ENCODE measurements at places on chromosomes 6 and 20.

GRCh38 chr20:59308493-59309201, 8.2 kb downstream of the EDN3 start:
- DNase-seq, result no peak

DNA sequence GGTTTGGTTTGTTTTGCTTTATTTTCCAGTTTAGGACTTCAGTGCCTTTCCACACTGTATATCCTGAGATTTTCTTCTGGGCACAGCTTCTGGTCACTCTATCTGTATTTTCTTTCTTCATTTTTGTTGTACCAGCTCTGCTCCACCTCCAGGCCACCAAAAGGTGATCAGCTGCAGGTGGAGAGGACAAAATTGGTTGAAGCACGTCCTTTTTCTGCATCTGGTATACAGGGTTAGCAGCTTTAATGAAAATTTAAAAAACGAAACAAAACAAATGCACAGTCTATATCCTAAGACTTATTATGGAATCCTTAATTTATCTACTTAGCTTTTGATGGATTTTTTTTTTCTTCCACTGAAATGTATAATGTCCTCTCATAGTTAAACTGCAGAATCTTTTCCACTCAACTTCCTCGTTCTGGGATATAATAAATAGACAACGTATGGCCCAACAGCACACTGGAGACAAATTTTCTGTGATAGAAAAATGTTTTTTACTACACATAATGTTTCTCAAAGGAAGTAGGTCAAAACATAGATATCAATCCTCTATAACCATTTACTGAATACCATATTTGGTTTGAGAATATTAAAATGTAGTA, 10.7 kb upstream of the SOBP start:
- DNase-seq, result no peak

DNA sequence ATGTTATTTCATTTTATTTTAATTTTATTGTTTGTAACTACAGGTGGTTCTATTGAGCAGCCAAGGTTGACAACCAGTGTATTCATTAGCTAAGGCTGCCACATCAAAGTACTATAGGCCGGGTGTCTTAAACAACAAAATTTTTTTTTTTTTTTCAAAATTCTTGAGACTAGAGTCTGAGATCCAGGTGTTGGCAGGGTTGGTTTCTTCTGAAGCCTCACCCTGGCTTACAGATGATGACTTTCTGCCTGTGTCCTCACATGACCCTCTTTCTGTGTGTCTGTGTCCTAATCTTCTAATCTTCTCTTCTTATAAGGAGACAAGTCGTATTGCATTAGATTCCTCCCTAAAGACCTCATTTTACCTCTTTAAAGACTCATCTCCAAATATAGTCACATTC, 208.4 kb downstream of the MANEA start:
- no peak for DNase-seq

- DNase-seq, result no peak
Measured at GRCh38 chr20:47216819-47217410, 139.6 kb downstream of the ZMYND8 start.

- DNase-seq, result no peak
Measured at GRCh38 chr6:149140137-149140909, 177.2 kb upstream of the TAB2 start.

GRCh38 chr6:4565301-4566250, 210.6 kb upstream of the CDYL start:
- no peak for DNase-seq

DNA sequence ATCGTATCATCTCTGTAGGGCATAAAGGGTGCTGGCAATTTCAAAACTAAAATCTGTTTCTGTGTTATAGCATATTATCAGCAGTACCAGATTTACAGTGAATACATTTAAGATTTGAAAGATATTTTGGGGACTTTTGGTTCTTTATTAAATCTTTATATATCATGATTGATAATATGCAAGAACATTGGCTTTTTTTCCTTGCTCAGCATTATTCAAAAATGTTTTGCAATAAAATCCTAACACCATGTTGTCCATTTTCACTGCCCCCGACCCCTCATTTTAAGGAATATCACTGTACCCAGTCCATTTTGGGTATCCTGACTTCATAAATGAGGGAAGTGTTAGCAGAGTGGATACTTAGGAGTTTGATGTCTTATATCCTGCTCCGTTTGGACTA, 16.3 kb downstream of the FARS2 start:
- DNase-seq, result no peak

- no peak for DNase-seq
Measured at GRCh38 chr6:11460001-11460668, 77.4 kb upstream of the TMEM170B start.

DNA sequence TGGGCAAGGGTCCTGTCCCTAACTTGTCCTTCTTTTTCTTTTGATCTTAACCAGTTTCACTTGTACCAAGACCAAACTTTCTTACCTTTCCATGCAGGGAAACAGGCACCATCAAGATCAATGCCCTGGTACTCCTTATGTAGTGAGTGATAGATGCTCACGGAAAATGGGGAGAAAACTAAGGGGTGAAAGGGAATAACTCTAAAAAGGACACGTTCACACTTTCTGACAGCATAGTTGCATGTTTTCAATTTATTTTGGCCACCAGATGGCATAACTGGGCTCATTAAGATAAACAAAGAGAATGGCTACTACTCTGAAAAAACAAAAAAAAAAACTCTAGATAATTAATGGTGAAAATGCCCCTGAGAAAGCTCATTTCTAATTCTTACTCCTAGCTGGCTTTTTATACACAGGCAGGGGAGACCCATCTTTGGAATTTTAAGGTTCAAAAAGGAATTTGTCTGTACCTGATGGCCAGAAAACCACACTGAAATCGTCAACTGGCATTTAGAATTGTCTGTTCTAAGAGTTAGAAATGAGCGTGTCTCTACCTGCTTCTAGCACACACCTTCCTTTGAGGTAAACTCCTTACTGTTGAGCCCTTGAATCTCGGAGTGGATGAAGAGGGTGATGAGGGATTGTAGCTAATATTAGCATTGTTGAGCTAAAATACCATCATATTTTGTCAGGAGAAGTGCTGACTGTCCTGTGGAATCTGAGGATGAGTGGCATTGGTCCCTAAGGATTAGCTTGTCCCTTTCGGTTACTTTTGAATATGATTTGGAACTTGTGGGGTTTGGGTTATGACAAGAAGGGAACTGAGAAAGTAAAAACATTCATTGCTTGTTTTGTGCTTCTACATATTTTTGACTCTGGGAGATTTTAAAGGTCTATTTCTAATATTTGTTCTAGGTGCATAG, 62.2 kb upstream of the DDR1 start:
- no peak for DNase-seq

DNA sequence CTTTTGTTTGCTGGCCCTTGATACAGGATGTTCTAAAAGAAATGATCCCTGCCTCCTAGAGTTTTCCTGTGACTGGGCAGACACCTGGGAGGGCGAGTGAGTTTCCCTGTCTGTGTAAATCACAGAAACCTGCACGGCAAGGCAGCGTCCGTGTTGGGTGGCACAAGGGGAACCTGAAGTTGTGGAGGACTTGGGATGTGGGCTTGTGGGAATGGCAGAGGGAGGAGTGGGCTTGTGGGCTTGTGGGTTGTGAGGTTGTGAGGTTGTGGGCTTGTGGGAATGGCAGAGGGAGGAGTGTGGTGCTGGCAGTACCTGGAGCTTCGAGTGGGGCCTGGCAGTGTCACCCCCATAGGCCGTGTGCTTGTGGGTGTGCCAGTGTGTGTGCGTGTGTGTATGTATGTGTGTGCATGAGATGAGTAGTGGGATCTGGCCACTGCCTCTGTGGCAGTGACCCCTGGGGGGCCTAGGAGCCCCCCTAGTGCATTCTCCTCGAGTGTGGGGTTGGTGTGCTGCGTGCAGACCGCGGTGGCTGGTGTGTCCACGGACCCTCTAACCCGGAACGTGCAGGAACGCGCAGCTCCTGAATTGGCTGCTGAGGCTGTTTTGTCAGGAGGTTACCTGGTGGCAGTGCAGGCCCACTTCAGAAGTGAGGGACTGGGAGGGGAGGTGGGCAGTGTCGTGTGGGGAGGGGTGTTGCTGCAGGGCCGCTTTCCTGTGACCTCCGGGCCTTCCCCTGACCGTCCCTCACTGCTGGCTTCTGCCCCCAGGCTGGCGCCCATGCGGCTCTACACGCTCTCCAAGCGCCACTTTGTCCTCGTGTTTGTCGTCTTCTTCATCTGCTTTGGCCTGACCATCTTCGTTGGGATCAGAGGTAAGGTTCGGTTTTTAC, 13.0 kb downstream of the TMEM181 start:
- no peak for DNase-seq

DNA sequence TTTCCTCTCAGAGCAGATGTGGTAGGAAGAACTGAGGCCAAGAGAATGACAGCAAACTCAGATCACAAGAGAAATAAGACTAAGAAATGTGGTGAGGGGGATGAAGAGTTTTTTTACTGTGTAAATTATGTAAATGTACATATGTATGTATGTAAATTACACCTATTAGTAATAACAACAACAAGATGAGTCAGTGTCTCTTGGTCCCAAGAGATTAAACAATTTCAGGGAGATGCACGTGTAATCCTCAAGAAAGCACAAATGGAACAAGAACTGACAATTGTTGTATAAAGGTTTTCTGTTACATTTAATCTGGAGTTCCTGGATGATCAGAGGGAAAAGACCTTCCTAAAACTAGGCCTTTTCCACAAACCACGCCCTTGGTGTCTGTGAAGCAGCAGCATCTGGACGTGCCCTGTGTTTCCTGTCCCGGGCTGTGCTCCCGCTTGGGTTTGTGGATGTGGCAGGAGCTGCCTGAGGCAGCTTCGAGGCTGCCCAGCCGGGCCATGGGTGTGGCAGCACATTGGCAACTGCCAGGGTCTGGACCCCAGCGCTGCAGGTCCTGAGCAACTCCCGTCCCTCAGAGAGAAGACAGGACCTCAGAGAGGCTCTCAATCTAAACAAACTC, 994 bp downstream of the CLDN20 start:
- no peak for DNase-seq

GRCh38 chr20:51371720-51372119, 170.8 kb downstream of the NFATC2 start:
- DNase-seq, result no peak

DNA sequence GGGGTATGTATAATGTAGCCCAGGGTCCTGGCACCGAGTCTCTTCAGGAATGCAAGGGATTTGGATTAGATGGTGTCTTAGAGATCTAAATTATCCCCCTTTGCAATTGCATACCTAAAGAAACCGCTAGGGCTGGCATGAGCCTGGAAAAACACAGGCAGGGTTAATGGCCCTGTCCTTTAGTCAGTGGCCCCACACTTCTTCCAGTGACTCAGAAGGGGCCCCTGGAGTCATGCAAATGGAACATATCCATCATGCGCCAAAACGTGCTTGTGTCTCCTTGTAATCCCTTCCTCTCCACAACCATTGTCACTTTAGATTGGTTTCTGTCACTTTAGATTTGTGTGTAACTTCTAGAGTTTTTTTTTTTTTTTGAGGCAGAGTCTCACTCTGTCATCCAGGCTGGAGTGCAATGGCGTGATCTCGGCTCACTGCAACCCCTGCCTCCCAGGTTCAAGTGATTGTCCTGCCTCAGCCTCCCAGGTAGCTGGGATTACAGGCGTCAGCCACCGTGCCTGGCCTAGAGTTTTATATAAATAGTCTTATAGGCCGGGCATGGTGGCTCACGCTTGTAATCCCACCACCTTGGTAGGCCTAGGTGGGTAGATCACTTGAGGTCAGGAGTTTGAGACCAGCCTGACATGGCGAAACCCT, 8.7 kb upstream of the MYBL2 start:
- no peak for DNase-seq

DNA sequence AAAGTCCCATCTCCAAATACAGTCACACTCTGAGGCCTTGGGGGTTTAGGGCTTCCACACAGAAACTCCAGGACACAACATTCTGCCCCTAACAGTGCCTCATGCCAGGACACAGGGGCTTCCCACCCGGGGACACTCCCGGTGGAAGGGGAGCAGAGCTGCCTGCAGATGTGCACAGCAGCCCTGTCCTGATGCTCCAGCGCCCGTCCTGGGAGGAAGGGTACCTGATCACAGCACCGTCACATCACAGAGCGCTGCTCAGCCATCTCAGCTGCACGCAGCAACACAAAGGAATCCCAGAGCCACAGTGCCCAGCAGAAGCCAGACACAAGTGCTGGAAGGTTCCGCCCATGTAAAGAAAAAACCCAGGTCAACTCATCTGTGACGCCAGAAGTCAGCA, 156.7 kb downstream of the TAF4 start:
- DNase-seq, result no peak

GRCh38 chr20:62577490-62577836, 64.8 kb upstream of the SLCO4A1 start:
- no peak for DNase-seq

GRCh38 chr20:4787820-4788219, 66.1 kb downstream of the PRND start:
- no peak for DNase-seq

DNA sequence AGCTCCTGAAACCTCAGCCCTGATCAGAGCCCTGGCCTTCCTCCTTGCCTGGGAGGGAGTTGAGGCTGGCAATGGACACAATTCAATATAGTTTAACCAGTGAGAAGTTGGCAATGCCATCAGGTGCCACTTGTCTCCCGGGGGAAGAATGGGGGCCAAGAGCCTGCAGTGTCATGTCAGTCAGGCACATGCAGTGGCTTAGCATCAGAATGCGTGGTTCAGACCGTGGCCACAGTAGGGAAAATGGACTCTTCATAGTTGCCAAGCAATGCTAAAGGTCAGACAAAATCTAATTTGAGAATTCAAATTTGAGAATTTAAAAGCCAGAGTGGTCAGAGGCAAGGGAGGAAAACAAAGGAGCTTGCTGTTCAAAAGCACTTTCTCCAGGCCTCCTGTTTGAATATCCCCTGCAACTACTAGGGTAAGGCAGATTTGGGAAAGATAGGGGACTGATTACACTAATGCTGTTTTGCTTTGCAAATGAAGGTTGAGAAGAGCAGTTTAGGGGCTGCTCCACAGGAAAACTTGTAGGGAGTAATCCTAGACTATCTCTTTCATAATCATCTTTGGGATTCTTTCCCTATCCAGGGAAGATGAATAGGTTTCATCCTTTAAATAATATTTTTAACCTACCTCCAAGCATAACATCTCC, 33.1 kb upstream of the CLIC5 start:
- DNase-seq, result no peak

DNA sequence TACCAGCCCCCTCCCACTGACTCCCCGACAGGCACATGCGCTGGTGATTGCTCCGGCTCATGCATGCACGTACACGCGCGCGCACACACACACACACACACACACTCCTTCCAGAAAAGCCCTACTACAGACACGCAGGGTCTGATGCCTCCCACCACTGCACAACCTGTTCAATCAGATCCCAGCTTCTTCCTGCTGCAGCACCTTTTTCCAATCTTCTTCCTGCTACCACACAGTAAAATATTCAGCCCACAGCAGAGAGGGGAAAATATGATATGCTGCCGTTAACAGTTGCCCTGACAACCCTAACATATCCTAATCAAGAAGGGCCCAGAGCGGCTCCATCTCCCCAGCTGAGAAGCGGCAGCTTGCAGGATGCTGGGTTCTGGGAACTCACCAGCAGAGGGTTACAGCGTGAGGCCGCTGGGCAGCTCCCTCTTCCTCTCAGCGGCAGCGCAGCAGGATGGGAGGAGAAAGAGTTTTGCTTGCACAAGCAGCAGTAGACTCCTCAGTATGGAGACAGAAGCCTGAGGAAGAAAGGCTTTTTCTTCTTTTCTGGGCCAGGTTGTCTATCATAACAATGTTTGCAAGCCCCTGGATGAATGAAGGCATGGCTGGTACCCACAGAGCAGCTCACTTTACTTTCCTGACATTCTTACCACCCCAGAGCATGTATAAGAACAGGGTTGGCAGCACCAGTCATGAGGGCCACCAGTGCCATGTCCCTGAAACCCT, 23.9 kb downstream of the MAP7 start:
- no peak for DNase-seq
